ENCODE measurements at places on chromosomes 3 and 15.

GRCh38 chr15:55279746-55280351, 9.8 kb downstream of the RAB27A start:
- no peak for DNase-seq

DNA sequence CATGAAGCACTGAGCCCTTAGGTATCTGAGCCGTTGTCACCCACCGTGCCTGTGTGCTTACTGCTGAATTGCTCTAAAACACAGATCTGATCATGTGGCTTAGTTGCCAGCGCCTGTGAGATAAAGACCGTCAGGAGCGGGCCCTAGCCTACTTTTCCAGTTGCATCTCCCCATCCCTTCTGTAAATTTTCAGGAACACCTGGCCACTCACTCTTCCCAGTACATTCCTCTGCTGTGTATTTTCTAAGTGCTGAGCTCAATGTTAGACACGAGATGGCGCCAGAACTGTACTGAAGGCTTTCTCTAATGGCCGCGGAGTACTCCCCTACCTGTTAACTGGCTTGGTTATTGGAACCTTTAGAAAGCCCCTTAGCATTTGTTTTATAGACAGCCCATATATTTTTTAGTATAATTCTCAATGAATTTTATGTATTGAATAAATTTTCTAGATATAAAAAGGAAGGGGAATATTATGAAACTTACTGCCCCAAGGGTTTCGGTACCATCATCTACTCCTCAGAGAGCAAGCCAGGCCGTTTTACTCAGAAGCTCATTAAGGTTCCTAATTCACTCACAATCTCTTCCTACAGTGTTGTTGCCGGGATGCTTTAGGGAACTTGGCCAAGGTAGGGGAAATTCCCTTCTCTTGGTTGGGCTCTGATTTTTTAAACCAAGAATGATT, 16.7 kb upstream of the WNT7A start:
- peak; percentile 59 for DNase-seq

DNA sequence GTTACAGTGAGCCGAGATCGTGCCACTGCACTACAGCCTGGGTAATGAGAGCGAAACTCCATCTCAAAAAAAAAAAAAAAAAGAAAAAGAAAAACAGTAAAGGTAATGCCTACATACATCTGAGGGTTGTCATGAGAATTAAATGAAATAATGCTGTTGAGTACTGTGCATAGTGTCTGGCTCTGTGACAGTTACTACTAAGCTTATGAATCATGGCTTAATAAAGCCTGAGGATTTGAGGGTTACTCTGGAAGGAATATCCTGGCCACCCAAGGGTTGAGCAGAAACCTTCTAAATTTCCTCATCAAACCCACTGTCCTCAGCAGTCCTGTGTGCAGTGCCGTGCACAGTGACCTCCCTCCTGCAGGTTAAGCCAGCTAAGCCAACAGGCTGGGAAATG, 26.8 kb upstream of the ELP6 start:
- no peak for DNase-seq

GRCh38 chr3:108410531-108410984, 99.8 kb downstream of the MYH15 start:
- no peak for DNase-seq

DNA sequence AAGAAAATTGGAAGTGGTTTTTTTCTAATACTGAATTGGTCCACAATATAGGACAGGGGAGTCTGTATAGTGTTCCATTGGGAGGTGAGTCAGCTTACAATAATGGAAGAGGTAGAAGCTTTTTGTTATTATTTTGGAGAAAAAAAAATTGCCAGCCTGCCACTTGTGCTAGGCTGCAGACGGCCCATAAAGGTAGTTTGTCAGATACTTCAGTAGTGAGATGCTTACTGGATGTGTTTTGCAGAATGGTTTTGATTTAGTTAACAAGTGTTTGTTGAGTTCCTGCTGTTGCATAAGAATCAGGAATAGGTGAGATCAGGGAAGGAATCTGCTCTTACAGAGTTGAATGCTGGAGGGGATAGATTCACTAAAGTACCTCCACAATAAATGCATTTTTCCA, 1.0 kb downstream of the DTWD1 start:
- no peak for DNase-seq

DNA sequence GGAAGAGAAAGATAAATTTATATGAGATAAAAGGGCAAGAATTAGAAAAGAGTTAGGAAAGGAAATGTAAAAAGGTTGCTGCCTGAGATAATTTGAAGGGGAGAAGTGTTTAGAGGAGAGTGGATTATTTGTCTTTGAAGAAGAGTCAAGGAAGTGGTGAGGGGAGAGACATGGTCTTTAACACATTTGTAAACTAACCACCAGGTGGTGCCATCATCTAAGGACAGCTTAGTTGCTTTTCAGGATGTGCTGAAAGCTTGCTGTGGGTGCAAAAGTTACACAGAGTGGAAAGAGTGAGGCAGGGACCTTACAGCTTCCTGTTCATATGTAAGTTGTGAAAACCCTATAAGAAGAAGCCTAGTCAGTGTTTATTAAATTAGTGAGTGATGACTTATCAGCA, 114.1 kb upstream of the DNAJC19 start:
- DNase-seq: peak; percentile 27

DNA sequence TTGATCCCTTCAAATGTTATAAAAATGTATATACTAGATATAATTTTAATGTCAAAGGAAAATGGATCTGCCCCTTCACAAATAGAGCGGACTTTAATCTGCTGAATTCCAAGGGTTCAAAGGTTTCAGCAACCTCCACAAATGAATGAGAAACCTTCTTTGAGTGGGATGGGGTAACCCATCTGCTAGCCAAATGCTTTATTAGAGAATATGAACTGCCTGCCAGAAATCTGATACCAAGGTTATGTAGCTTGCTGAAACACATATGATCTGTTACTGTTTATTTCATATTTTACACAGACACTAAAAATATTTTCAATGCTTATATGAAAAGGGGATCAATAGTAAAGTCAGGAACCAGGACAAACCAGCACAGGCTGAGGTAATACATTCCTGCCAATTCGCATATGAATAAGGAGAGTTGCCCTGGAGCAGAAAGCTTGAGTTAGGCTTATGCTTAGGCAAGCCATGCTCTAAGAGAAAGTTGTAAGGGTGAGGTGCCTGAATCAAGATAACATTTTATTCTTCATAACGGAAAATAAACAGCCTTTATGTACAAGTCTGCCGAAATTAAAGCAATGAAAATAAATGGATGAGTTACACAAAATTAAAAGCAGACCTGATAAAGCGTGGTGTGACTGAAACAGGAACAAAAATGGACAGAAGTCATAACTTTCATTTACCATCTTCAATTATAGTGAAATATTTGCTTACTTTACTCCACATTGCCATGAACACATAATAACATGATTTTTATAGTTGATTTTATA, 26.5 kb downstream of the PLOD2 start:
- no peak for DNase-seq

GRCh38 chr3:82423268-82424030, 662.0 kb upstream of the GBE1 start:
- DNase-seq: no peak

DNA sequence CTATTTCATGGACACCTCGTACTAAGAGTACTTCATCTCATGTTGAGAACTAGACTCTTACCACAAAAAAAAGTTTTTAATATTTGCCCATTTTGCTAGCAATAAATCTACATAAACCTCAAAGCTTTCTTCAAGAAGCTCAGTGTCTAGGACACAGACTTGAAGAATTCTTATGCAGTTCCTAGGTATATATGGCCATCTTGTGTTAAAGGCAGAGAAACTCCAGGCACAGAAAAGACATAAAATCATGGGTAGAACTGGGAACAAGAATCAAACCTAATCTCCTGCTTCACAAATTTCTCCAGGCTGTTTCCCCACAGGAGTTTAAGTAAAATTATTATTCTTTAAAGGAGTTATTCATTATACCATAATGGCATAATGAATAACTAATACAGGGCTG, 4.4 kb downstream of the MBD4 start:
- no peak for DNase-seq

DNA sequence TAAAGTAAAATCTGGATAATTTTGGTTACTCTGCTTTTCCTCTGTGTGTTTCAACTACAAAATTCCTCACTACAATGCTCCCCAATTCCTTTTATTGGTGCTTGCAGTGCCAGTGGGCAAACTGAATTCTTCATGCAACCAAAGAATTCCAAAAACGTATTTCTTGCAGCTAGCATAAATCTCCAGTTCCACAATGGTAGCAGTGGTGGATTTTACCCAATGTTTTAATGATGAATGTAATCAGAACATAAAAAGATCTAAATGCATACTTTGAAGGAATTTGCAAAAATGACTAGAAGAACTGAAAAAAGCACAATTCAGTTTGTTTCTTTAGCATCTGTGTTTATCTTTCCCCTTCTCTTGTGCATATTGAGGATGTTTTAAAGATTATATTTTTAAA, 359.6 kb upstream of the TPRG1 start:
- DNase-seq: no peak

DNA sequence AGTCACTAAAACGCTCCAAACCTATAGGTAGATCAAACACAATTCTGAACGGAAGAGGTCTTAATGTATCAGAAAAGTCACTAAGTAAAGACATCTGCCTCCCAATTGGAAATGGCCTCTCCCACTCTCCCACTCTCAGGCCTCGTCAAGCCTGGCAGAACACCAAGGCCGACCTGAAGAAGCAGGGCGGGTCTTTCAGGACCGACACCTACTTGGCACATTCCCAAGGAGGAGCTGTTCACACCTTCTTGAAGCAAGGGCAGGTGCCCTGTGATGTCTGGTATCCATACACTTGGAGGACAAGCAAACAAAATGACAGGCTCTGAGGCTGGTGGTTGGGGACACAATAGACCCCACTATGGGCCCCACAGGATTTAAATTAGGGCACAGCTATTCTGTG, 30.0 kb downstream of the XXYLT1 start:
- DNase-seq: no peak

GRCh38 chr15:57797568-57798267, 91.2 kb downstream of the POLR2M start:
- DNase-seq: no peak

GRCh38 chr3:154480033-154480432, 50.0 kb upstream of the GPR149 start:
- DNase-seq: no peak

DNA sequence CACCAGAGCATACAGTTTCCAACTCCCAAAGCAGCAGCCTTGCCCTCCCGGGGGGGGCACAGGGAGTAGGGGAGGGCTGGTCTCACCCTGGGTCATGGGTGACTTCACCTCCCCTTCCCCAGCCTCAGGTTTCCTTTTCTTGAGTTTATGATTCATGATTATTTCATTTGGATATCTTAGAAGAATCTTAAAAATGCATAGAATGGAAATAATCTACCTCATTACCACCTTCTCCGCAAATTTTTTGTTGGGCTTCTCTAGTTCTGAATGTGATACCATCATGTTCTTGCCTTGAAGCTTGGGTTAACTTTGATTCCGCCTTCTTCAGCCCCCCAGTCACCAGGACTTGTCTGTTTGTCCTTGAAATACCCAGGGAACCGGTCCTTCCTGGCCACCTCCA, 148.8 kb upstream of the ROPN1 start:
- DNase-seq: no peak

GRCh38 chr3:65948841-65949573, 89.7 kb downstream of the MAGI1 start:
- DNase-seq: no peak

GRCh38 chr3:86951322-86951721, 39.6 kb downstream of the VGLL3 start:
- no peak for DNase-seq
